Stimulated activated CD8-positive, alpha-beta memory T cell treated with anti-CD3 and anti-CD28 coated beads, Interleukin-7, amount 100 ng/mL, for 1 hour (primary cell): ENCODE measurements at places on chromosomes 7 and 10.

DNA sequence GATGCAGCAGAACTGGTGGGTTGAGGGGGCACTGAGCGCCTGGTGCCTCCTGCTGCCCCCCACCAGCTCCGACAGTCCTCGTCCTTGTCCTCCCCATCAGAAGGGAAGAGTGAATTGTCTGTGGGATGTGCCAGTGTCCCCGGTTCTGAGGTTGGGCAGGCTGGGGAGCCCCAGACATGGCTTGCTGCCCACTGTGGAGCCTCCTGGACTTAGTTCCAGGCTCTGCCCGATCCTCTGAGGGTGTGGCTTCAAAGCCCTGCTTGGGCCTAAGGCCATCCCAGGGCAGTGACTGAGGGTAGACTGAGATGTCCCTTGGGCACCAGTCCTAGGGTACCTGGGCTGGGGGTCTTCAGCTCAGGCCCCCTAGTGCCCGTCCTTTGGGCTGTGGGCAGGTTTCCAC lies 168.8 kb downstream of the RNF216 start:
- DNase-seq, result no peak

- no peak for DNase-seq
Observed at GRCh38 chr10:101094121-101094879, 32.5 kb downstream of the KAZALD1 start.

DNA sequence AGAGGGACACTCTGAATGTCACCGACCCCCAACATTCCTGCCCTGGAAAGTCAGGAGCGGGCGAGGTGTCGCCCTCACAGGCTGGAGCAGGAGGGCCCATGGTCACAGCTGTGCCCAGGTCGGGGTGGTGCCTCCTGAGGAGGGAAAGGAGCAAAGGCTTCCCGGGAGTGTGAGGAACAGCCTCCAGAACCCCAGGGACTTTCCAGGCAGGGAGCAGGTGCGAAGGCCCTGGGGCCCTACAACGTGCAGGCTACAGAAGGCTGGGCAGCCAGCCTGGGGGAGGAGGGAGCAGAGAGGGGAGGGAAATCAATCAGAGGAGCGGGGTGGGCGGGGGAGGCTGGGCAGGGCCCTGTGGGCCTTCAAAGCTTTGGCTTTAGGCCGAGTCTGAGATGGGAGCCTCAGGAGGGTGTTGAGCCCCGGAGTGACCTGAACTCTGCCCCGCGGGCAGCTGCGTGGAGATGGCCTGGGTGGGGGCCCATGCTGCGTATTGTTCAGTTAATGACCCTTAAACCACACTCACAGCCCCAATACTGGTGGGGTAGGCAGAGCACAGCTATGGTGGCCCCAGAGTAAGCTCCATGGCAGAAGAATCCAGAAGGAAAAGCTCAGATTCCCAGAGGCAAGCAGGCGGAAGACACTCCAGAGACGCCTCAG lies 44.2 kb upstream of the PPP2R2D start:
- no peak for DNase-seq

GRCh38 chr7:64277630-64278029 lies 36.1 kb upstream of the ZNF736 start:
- DNase-seq, result no peak

- DNase-seq, result no peak
Observed at GRCh38 chr7:36455646-36456045, 66.0 kb downstream of the ANLN start.

- DNase-seq, result no peak
Observed at GRCh38 chr10:26486304-26486703, 48.2 kb downstream of the APBB1IP start.

DNA sequence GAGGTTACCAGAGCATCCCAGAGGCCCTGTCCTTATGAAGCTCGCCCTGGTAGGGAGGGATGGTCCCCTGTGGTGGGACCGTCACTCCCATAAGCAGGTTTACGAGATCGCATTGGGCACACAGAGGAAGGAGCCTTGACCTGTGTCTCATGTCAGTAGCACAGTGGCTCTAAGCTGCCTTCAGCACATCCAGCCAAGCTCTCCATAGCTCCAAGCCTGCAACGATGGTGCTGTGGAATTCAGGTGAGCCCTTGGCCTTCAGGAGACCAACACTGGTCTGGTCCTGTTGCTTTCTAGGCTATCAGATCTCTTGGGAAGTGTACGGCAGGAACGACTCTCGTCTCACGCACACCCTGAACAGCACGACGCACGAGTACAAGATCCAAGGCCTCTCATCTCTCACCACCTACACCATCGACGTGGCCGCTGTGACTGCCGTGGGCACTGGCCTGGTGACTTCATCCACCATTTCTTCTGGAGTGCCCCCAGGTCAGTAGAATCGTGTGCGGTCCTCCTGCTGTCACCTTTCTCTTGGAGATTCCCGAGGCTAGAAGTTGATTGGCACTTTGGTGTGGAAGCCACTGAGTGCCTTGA lies 605.3 kb upstream of the FOXK1 start:
- DNase-seq, result no peak

DNA sequence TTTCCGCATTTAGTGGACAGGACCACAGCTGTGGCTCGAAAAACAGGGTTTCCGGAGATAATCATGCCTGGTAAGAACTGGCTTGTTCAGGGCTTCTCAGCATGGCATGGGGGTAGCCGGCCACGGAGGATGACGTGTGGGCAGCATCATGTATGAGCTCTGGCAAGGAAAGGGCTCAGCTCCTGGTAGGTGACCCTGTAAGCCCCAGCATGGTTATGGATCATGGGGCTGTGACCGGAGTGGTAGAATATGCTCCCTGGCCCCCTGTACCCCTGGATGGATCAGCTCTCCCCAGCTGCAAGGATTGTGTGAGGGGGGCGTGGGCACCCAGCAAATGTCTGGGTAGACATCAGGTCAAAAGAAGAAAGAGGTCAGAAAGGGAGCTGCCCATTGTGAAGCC lies 113.5 kb downstream of the DOCK1 start:
- no peak for DNase-seq

- no peak for DNase-seq
Observed at GRCh38 chr10:124092250-124092859, 1.0 kb downstream of the CHST15 start.

DNA sequence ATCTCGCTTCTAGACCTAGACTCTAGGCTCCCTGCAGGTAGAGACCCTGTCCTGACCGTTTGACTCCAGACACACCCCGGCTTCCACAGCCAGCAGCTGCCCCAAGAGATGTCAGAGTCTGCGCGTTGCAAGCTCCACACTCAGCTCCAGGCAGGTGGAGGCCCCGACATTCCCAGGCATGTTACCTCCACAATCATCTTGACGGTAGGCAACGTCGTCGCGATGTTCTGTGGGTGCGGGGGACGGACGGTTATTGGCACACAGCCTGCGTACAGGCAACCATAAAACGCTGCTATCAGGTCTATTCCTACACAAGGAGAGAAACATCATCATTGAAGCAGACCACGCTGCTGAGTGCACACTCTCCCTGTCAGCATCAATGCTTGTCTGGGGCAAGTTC lies 213.2 kb downstream of the ZMYND11 start:
- no peak for DNase-seq

DNA sequence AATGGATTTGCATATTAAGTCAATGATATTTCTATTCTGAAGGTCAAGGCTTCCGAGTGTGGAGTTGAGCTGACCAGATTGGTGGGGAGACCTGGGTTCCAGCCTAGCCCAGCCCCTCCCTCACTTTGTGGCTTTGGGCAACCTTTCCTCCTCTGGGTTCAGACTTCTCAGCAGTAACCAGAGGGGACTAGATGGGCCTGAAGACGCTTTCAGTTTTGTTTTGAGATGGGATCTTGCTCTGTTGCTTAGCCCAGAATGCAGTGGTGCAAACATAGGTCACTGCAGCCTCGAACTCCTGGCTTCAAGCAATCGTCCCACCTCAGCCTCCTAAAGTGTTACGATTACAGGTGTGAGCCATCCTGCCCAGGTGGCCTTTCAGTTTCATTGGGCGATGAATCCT lies 68.1 kb upstream of the LEP start:
- DNase-seq, result no peak

GRCh38 chr7:69246758-69247157 lies 351.5 kb upstream of the AUTS2 start:
- DNase-seq, result no peak

DNA sequence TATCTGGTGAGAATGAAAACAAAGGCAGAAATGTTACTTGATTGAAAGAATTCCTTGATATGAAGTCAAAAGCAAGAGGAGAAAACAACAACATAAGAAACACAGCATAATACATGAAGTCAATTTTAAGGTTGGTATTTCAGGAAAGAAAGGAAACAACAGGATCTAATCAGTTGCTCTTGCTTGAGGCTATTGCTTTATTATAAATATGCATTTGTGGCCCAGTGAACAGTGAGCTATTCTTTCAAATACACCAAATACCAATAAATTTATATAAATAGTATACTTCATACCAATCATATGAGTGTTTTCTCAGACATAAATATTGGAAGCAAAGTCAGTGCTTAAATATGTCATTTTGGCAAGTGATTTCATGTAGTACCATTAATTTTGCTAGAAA lies 806.6 kb downstream of the NXPH1 start:
- DNase-seq, result no peak

- DNase-seq, result no peak
Observed at GRCh38 chr7:145175366-145175765, 339.5 kb upstream of the TPK1 start.

GRCh38 chr10:119505131-119505551 lies 37.4 kb downstream of the RGS10 start:
- no peak for DNase-seq

DNA sequence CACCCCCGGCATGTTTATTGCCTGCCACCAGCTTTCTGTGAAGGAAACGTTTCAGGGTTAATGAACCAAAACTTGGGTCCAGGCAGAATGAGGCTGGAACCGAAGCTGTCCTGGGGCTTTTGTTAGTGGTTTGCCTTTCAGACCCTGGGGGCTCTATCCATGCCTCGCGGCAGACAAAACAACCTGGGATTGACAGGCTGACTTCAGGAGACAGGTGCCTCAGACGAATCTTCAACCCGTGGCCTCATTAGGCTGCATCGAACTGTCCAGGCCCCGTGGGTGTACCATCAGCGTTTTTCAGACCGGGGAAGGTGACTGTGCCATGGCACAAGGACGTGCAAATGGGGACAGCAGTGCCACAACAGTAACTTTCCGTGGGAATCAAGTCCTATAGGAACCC lies 259.3 kb upstream of the SHH start:
- no peak for DNase-seq

DNA sequence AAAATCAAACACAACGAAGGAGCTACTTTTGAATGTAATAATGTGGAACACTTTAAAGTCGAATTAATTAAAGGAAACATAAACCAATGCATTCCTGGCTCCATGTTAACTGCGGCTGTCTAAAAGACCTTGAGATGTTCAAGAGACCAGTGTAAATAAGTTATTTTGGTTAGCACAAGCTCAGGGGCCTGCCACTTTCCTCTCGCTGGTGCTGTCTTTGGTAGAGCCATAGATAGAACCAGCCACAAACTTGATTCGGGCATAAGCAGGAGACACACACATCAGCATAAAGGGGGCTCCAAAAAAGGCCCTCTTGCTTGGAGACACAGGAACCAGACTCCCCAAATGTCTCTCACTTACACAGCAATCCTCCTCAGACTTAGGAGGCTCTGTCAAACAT lies 121.6 kb upstream of the TBX20 start:
- no peak for DNase-seq

DNA sequence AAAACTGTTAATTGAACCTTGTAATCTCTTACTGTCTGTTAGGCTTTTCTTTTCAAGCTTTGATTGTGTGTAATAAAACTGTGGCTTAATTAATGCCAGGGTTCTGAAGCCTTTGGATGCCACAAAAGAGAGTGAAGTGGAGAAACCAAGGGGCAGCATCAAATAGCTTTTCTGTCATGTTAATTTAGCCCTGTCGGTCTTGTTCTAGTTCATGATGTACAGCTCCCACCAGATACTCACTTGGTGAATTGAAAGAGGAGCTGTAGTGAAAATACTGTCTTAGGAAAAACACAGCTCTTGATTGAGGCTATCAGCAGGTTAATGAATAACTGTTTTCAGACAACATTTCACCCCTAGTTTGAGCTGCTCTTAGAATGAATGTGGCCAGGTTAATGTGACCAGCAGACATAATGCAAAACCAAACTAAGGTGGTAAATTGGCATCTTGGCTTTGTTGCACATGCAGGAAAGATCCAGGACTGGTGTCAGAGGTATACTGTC lies 94.2 kb downstream of the POLL start:
- no peak for DNase-seq

DNA sequence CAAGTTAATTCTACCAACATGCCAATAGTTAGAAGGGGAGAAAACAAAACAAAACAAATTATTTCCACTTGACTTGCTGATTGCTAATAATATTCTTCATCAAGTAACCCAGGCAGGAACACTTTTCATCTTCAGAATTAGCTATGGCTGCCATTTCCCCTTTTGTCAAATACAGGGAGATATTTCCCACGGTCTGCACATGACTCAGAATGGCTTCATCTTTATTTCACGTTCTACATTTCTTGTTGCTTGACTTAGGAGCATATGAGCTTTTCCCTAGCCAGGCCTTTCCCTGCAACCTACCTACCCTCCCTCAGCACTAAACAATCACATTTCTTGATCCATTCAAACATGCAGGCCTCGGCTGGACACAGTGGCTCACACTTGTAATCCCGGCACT lies 6.5 kb downstream of the CPVL start:
- DNase-seq, result no peak

DNA sequence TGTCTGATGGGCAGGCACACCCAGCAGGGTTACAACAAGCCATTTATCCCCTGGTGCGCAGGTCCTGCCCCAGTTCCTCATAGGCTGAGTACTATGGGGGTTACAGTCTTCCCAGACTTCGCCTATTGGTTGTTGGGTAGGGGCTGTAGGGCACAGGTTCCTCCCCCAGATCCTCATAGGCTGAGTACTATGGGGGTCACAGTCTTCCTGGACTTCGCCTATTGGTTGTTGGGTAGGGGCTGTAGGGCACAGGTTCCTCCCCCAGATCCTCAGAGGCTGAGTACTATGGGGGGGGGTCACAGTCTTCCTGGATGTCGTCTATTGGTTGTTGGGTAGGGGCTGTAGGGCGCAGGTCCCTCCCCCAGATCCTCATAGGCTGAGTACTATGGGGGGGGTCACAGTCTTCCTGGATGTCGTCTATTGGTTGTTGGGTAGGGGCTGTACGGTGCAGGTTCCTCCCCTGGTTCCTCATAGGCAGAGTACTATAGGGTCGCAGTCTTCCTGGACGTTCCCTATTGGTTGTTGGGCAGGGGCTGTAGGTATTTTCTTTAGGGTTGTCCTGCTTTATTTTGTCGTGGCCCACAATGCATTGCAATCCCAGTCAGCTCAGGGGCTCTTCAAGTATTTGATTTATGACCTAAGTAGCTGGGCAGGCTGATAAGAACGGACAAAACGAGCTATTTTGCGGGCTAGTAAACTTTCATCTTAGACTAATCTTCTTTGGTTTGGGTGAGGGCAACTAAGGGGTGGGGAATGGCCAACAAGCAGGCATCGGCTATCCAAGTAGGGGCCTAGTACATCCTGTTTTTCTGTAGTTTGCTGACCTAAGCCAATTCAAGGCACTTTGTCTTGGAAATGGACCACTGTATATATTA lies 3.4 kb downstream of the LRRC27 start:
- DNase-seq, result no peak

DNA sequence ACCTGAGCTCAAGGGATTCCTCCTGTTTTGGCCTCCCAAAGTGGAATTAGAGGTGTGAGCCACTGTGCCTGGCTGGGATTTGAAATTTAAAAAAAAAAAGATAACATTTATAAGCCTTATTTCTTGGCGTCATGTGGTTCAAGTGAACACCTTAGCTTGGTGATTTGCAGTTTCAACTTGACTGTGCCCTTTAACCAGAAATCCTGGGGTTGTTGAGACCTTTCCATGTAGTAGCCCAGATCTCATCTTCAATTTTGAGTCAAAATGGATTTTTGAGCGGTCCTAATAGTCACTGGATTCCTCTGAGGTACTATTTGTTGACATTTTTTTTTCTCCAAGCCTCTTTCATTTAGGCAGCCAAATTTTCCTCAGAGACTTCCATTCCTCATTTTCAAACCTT lies 29.5 kb upstream of the FBXW4 start:
- DNase-seq, result no peak
